ENCODE measurements at places on chromosomes 3 and 15.

GRCh38 chr3:6112546-6112945, 748.4 kb upstream of the GRM7 start:
- DNase-seq: no peak

DNA sequence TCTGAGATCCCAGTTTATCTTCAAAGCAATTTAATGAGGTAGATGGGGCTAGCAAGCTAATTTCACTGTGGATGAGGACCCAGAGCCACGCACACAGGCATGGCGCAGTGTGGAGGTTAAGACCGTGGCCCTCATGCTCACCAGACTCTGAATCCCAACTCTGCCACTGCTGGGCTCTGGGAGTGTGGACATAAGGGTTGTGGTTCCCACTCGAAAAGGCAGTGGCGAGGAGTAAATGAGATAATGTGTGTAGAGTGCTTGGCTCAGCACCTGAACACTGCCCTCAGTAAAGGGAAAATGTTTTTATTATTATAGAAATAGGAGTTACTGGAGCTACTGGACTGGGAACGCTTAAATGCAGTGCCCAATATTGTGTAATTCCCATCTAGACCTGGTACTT, 243.5 kb upstream of the TPM1 start:
- DNase-seq: no peak

DNA sequence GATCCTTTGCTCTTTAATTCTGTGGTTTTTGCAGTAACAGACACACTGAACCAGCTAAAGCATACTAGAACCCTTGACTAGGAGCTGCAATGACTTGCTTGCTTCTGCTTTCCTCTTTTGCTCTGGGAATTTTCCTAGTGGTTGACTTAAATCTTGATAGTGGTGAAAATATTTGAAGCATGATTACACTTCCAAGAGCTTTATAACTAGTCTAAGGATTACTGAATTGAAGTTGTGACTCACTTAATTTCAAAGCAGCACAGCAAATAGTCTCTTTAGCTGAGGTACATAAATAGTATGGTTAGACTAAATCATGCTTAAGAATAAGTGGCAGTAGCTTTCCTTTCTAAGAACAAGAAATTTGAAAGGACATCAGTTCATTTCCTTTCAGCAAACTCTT, 513.5 kb upstream of the GBE1 start:
- no peak for DNase-seq

DNA sequence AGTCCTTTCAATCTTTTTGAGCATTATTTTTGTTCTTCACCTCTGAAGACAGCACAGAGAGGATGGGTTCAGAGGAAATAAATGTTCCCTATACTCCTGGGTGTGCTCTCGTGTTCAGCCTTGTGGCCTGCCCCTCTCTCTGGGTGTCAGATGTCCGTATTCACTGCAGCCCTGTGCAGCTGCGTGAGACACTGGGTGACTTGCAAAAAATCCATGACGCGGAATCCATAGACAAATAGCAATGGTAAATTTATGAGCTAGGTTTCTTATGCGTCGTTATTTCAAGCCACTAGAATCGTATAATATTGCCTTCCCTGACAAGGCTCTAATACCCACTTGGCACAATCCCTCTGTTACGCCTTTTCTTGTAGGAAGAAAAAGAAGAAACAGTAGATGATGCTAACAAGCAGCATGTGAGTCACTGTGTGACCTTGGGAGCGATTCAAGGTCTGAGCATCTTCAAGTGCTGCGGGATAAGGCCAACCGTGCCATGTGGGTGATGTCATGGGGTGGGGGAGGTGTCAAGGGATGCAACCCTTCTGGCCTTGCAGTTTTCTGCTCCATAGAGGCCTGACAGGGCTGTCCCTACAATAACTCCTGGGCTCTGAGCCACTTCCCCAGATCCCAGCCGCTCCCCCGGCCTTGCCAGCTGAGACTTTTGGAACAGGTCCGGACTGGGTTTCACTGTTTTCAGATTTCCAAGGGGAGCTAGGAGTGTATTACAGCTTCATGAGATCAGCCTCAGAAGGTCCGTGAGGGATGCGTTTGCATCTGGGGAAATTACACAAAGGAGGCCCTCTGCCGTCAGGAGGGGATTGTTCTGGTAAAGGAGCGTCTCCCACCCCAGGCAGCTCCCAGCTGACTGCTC, 47.6 kb upstream of the POMGNT2 start:
- no peak for DNase-seq

DNA sequence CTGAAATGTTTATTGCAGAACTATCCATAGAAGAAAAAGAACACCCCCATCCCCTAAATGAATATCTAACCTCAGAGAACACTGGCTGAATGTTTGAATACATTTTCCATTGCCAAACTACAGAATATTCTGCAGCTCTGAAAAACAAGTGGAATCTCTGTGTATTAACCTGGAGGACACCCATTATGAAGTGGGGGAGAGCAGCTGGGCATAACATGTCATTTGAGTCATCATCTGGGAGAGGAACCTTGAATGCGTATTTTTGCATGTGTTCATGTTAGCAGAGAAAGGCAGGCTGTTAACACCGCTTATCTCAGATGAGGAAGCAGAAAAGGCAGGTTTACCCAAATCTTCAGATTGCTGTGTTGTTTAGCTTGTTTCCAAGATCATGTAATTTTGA, 31.5 kb downstream of the ESYT3 start:
- no peak for DNase-seq

- DNase-seq: no peak
Measured at GRCh38 chr3:136595913-136596697, 156.1 kb downstream of the STAG1 start.

DNA sequence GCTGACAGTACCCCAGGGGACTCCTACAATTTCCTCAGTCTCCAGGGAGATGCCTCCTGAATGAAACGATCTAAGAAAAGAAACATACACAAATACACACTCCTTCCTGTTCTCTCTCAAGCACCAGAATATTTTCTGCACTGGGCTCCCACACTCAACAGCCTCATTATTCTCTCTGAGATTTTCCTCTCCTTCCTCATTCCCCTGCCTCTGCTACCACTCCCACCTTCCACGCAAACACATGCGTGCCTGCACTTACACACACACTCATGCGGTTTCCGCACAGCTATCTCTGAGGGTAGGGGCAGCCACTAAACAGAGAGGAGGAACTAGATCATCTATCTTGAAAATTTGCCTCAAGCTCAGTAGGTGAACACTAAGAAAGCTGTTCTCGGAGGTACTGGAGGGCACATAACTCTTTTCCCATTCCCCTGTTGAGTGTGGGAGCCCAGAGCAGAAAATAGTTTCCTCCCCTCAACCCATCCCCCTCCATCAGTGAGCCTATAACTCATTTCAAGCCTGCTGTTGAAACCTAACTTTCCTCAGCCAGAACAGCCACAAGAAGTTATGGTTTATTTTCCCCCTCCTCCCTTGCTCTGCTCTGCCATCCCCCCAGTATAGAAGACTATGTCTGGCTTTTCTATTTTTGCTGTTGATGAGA, 30.5 kb upstream of the TIPARP start:
- DNase-seq: peak; percentile 40

GRCh38 chr15:35117543-35118265, 32.6 kb upstream of the NANOGP8 start:
- DNase-seq: no peak

DNA sequence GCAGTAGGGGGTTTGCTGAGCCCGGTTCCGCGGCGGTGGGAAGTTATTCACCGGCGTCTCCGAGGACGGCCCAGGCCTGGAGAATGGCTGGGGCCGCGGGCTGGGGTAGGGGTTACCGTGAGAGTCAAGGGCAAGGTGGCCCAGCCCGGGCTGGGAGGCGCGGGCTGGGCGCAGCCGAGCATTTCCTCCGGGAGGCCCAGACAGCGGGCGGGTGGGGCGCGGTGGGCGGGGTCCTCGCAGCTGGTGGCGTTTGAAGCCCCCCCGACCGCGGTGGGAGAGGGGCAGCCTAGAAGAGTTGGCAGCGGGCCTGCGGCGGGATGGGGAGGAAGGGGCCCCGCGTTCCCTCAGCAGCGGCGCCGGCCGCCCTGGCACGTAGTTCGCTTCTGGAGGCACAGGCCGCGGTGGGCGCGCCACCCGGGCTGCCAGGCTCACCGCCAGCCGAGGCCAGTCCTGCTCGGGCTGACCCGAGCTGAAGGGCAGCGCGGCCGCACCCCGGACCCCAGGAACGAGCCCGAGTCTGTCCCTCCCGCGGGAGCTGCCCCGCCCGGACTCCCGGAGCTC, 960 bp upstream of the KLF13 start:
- peak; percentile 58 for DNase-seq

DNA sequence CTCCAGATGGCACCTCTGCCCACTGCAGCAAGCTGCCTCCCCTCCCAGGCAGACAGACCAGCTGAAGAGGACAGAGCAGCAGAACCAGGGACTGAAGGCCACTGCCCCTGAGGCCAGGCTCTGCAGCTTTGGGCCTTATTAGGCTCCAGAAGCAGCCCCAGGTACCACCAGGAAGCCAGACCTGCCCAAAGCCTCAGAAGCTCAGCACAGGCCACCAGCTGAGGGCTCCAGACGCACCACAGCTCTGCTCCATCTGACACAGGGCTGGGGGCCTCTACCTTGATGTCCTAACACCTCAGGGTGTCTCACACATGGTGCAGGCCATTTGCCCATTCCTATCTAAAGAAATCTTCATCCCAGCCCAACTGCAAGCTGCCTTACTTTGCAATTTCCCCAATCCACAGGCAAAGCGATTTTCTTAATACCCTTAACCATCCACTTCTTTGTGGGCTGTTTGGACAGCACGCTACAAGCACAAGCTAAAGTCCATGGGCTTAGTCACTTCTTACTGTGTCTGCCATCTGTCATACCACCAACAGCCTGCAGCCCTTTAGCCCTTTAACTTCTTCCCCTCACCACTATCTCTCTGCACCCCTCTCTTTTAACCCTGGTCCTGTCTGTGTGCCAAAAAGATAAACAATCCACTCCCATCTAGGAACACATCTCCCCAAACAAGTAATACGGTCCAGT, 112.1 kb downstream of the IQSEC1 start:
- no peak for DNase-seq

DNA sequence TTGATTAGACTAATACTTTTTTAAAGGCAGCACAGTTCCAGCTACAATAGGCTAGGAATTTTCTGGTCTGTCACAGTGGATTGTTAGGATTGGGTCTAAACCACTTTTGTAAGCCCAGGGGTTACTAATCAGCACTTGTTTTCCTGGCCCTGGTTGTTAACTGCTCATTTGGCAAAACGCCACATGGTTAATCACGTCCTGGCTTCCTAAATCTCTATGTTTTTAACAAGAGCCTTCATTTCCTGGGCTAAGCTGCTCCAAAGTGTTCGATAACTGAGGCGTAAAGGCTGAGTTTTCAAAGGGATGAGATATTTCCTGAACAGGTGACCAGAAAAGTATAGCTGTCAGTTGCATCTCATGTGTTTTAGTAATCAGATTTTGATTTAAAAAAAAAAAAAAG, 38.9 kb upstream of the CLRN1 start:
- no peak for DNase-seq
